Dorsolateral prefrontal cortex (tissue), 122 donors: ENCODE measurements at places on chromosomes 2 and 18.

- no peak for DNase-seq
Observed at GRCh38 chr2:206245265-206245672, 29.2 kb upstream of the ZDBF2 start.

- DNase-seq: no peak
Observed at GRCh38 chr2:238190445-238190844, 13.1 kb downstream of the ILKAP start.

DNA sequence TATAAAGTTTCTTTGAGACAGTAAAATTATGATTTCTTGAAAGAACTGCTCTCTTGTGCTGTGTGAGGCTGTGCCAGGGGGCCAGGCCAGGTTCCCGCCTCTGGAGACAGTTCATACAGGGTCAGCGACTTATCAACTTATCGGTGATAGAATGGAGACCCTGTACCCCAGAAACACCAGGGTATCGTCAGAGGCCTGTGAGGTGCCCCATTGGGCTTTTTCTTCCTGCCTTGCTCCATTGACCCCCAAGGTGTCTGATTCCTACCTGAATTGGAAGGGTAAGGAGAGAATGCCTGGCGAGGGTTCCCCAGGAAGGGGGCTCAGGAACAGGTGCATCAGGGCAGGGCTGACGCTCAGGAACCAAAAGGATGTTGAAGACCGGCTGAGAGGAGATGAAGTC is 4.3 kb downstream of the DLX1 start:
- no peak for DNase-seq

GRCh38 chr2:2868085-2868484 is 509.5 kb downstream of the EIPR1 start:
- no peak for DNase-seq

DNA sequence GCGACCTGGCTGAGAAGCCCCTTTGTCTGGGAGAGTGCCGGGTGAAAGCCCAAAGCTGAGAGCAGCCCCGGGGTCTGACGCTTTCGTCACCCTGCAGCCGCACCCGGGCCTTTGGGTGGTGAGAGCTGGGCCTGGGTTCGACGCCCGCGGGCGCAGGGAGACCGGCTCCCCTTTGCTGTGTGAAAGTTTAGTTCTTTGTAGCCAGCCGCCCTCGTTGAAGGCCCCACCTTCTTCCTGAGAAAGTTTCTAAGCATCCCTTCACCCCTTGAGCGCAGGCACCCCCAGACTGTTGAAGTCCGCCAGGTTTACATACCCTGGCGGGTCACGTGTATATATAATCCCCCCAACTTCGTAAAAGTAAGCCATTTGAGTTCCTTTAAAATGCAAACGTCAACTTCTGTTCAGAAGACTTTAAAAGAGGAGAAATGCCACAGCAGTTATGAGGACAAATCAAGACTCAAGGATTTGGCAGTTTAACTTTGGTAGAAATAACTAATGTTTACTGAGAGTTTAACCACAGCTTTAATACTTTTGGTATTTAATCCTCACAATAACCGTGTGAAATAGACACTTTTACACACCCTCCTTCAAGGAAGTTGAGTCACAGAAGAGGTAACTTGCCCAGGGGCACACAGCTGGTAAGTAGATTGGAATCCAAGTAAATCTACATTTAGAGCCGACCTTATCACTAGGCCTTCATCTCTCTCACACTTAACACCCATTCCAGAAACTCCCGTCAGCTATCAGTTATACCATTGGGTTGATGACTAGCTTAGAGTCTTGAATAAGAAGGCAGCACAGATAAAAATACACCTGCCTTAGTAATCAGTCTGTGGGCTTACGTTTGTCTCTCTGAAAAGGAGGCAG is 1.1 kb upstream of the MBOAT2 start:
- DNase-seq: no peak

- peak; percentile 70 for DNase-seq
Observed at GRCh38 chr18:70468861-70469547, 180.2 kb downstream of the SOCS6 start.

DNA sequence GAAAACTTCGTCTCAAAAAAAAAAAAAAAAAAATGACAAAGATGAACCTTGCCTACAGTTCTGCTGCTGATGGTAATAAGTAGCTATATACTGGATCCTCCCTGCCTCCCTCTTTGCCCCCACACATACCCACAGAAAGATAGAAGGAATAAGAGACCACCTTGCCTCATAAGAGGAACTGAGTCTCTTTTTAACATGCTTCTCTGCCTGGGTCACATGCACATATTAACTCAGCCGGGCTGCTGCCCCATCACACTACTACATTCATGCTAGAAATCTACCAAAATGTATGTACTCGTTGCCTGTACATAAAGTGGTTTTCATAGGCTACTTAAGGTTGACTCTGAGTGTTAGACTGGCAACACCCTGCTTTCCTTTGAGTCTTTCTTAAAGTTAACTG is 78.9 kb upstream of the B3GNT2 start:
- no peak for DNase-seq

GRCh38 chr2:181876614-181877063 is 14.9 kb upstream of the ITPRID2 start:
- no peak for DNase-seq

- no peak for DNase-seq
Observed at GRCh38 chr2:135986507-135986906, 1.1 kb upstream of the DARS1 start.

- DNase-seq: no peak
Observed at GRCh38 chr18:54532962-54533361, 58.1 kb upstream of the DYNAP start.

DNA sequence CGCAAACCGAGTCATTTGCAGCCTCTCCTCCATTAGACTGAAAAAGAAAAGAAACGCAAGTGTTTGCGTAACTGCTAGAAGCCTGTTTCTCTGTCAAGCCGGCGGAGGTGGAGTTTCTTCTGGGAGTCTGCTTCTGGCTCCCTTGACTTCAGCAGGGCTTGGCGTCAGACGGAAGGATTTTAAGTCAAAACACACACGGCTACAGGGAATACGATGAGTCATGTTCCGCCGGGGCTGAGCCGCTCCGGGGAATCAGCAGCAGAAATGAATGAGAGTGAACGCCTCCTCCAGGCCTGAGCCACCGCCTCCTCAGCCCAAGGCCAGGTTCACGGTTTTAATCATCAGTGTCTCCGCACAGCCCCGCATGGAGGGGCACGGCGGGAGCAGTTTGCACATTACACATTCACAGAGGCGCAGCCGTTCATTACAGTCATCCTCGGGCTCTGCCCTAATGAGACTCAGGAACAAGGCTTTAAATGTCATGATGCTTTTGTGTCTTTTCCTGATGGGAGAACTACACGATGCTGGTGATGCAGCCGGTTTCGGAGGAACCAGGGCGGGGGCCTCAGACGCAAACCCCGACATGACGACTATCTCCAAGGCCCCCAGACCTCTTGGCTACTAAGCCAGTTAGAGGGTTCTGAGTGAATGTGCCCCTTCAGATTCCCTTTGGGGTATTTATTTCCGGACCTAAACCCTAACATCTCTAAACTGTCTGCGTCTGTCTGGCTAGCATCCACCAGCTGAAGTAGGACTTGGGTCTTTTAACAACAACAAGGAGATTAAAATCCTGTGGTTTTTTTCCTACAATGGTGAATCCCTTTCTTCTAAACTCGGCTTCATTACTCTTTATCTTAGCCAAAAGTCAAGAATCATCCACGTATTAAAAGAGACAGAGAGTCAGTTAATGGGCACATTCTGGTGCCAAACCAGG is 11.1 kb upstream of the SCG2 start:
- DNase-seq: peak; percentile 93

DNA sequence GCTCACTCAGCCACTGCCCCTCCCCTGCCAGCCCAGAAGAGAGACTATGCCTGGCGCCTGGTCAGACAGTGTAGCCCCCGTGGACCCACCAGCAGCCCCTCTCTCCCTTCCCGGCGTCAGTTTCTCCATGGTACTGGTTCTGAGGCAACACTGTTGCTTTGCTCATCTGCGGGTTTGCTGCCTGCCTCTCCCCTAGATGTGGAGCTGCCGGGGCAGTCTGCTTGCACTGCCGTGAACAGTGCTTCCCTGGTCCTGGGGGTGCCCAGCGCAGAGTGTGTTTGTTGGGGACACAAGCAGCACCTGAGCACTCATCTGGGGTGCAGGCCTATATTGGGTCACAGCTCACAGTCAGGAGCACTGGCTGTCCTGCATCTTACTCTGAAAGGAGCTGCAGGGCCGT is 309.9 kb downstream of the NDUFA10 start:
- DNase-seq: no peak

- no peak for DNase-seq
Observed at GRCh38 chr2:178806543-178806942, 680 bp downstream of the TTN start.
